GM04503 (cell line): ENCODE measurements at places on chromosomes 5 and 9.

DNA sequence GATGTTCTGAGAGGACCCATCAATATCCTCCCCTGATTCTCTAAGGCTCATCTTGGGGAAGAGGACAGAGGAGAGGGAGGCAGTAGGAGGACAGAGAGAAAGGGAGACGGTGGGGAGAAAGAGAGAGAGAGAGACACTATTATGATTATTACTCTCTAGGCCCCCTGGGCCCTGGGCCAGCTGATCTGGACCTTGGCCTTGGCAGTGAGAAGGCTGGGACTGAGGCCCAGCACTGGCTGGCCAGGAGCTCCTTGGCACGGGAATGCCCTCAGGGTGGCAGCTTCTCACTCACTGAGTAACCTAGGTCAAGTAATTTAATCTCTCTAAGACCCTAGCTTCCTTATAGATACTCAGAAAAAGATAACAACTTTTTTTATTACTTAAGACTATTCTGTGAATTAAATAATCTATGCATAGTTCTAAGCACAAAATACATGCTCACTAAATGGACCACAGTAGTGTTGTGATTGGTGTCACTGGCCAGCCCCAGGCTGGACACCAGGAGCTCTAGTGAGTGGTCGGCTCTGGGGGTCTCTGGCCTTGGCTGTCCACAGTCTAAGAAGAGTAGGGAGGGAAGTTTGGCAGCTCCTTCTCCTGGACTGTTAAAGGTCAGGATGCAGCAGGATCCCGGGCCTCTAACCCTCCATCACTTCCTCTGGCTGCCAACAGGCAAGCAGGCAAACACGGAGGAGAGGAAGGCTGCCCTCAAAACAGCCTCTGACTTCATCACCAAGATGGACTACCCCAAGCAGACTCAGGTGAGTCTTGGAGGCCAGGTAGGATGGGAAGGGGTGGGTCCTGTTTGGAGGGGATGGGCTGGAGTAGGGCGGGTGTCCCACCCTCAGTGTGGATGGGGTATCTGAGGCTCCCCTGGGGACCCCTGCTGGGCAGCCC lies 50.0 kb downstream of the GSN start:
- DNase-seq, result no peak

DNA sequence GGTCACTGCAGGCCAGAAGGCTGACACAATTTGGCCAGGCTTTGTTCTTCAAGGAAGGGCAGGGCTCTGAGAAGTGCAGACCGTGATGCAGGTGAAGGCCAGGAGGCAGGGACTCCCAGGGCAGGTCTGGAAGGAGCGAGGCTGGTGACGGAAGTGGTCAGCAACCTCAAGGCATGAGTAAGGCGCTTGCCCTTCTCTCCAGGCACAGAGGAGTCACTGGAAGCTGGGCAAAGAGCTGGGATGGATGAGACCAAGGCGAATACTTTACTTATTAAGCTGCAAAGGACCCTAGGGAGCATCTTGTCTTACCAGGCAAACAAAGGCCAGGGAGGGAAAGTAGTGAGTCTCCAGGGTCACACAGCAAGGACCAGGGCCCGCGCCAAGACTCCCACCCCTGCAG lies 18.6 kb downstream of the IRF1 start:
- DNase-seq, result no peak

DNA sequence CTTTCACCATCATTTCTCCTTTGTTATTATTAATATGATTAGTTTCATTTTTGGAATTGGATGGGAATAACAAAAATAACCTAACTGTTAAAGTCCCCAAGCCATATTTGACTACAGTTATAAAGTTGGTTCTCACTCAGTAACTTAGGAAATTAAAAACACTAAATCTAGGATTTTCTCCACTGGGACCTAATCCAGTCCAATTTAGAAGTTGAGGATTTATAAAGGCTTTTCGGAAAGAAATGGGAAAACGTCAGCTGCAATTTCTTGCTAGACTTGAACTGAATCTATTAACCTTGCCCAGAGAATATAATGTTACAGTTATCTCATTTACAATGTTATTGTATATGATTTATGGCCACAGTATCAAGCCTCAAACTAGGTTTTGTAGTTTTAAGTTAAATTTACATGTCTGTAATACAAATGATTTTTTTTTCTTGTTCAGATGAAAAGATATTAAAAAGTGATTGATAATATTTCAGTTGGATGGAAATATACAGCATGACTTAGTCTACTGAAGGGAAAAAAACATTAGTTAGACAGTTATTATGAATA lies 524.3 kb upstream of the GRAMD2B start:
- no peak for DNase-seq

DNA sequence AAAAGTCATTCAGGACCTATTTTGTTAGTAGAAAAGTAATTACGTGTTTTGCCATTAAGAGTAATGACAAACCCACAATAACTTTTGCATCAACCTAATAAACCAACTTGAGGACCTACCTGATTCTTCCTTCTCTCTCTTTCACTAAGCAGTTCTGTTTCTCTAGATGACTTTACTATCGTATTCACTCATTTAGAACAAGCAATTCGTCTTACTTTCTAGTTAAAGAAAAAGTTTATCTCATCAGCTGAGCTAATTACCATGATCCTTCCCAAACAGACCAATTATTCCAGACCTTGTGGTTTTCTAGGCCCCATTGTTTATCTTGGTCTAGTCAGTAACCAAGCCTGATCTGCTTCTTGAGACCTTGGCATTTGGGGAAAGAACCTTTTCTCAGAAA lies 49.6 kb upstream of the PRDM9 start:
- no peak for DNase-seq

DNA sequence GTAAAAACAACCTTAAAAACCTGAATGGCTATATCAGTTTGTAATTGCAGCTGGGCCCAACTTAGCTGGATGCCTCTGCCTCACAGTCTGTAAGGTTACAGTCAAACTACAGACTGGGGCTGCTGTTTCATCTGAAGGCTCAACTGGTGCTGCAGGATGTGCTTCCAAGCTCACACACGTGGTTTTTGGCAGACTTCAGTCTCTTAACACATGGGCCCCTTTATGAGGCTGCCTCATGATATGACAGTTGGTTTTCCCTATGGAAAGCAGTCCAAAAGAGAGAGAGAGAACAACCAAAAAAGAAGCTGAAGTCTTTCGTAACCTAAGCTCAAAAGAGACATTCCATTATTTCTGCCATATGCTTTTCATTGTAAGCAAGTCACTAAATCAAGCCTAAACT lies 27.4 kb downstream of the CTSL start:
- DNase-seq, result no peak

DNA sequence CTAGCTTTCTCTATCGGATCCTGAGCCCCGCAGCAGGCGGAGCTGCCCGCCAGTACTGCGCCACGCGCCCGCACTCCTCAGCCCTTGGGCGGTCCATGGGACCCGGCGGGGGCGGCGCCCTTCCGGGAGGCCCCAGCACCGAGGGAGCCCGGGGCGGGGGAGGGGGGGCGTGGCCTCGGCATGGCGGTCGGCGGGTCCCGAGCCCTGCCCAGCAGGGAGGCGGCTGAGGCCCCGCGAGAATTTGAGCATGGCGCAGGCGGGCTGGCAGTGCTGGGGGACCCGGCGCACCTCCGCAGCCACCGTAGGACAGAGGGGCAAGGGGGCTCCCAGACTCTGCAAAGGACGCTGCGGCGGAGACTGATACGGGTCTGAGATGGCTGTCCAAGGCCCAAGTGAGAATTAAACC lies 6.8 kb downstream of the ZDHHC11B start:
- no peak for DNase-seq

GRCh38 chr9:92590377-92590776 lies 54.6 kb upstream of the ECM2 start:
- DNase-seq, result no peak

GRCh38 chr9:35529161-35529823 lies 39.4 kb downstream of the RUSC2 start:
- no peak for DNase-seq

- no peak for DNase-seq
Observed at GRCh38 chr5:153504726-153505125, 14.3 kb downstream of the GRIA1 start.

DNA sequence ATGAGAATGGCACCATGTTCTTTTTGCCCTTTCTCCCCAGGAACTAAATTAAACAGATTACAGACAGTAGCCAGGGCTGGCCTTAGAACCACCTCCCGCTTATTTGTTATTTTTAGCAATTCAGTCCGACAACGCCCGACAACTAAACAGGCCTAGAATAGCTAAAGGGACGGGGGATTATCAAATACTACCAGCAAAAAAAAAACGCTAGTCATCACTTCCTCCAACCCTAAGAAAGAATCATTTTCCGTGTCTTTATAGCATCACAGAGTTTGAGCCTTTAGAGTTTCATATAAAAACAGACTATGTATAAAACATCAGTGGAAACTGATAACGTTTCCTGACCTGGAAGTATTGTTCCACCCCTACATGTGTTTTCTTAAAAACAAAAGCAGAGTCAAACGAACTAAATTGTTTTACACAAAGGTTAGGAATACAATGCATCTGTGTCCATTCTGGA lies 35.3 kb downstream of the PFDN1 start:
- DNase-seq, result no peak

DNA sequence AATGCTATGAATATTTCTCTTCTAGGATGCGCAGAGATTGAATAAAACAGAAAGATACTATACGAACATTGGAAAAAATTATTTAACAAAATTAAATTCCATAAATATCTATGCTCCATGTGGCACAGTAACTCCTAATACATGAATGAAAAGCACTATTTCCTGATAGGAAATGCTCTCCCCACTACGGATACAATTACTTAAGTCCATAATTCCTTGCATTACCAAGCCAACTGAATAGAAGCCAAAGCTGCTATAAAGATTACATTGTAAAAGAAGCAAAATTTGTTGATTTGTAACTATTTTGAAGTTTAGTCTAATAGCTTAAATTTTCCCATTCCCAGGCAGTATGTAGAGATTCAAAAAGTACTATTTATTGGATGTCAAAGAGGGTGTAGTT lies 61.8 kb upstream of the SNX2 start:
- DNase-seq, result no peak

- no peak for DNase-seq
Observed at GRCh38 chr5:159155960-159156359, 53.4 kb downstream of the RNF145 start.

DNA sequence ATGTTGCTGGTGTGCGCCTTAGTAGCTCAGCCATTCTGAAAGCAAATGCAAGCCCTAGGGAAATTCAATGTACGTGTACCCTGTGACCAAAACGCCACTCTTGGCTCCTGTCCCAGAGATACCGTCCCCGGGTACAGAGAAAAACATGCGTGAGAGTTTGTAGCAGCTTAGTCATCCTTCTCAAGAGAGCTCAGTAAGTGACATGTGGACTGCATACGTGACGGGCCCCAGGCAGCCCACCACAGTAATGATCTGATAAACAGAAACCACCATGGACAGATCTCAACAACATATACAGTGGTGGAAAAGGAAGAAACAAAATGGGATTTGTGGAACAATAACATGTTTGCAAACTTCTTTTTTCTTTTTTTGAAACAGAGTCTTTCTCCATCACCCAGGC lies 45.1 kb downstream of the S1PR3 start:
- no peak for DNase-seq

DNA sequence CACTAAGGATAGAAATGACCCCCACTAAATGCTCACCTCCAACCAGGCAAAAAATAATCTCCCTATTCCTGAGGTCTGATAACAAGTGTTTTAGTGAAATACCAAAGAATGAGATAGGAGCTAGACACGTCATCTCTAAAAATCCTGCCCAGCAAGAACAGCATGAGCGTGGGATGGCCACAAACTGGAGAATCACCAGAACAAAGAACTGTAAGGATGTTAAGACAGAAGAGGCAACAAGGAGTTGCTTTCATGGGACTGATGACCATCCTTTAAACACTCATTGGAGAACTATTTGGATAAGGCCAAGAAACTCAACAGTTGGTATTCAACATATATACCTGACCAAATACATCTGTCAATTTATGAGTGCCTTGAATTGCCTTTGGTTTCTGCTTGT lies 113.7 kb downstream of the RASEF start:
- no peak for DNase-seq

DNA sequence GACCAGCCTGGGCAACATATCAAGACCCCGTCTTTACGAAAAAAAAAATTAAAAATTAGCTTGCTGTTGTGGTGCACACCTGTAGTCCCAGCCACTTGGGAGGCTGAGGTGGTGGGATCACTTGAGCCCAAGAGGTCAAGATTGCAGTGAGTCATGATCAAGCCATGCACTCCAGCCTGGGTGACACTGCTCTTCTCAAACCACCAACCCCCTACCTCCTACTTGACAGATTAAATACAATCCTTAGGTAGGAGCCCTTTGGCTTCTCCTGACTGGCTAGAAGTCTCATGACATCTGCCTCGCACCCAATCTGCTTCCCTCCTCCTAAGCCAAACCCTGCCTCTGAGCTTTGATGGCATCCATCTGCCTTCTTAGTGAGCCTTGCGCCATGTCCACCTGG lies 11.6 kb upstream of the FBP1 start:
- no peak for DNase-seq

DNA sequence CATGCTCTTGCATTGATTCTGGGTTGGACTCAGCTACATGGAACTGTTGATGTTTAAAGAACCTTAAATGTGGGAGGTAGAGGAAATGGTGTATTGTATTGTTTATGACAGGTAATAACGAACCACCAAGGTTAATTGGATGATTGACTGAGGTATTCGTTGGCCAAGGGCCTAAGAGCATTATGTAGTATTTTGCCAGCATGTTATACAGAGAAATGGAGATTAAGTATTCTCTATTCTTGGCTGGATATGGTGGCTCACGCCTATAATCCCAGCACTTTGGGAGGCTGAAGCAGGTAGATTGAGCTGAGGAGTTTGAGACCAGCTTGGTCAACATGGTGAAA lies 59.0 kb upstream of the CDK20 start:
- no peak for DNase-seq

DNA sequence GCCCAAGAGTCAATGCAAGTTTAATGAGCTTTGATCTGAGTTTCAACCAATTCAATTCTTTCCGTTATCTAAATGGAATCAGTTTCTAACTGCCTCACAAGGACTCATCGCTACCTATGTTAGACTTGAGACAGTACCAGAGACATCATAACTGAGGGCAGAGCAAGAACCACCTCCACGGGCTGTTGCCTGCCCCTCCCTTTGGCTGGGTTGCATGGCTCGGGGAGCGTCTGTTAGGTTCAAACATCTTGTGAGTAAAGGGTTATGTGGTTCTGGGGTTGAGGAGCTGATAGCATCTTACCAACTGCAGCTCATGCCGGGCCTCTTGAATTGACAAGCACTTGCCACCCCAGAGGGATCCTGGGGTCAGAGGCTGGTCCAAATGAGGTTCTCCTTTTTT lies 457.9 kb downstream of the ENC1 start:
- DNase-seq, result no peak

- no peak for DNase-seq
Observed at GRCh38 chr9:136646827-136647711, 15.6 kb upstream of the EGFL7 start.

DNA sequence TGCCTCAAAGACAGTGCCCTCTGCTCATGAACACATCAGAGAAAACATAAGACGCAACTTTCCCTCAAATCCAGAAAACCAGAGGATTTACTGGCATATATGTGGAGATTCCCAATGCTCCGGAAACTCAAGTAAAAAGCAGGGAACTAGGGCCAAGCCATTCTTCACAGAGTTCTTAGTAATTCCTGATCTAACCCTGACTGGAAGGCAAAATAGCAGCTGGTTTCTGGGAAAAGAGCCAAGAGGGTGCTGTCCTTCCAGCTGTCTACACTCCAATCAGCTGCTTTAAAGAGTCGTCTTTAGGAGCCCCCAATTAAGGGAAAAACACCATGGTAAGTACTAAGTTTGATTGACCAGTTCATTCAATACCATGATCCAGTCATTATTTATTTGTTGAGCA lies 49.6 kb downstream of the GNA14 start:
- no peak for DNase-seq
